ENCODE measurements at places on chromosomes 1 and 21.
A peak's percentile ranks its signal among the peaks of the same experiment; 100 is the strongest.

GRCh38 chr1:214380396-214380795, 99.4 kb downstream of the SMYD2 start:
- H3K4me3 ChIP-seq, result no peak overlapping the region
- no peak for DNase-seq
- H3K36me3 ChIP-seq, result peaks cover 17% of the 10 kb centered on the region
- no peaks in the 10 kb centered on the region for H3K27me3 ChIP-seq
- no peak overlapping the region for H3K27ac ChIP-seq

DNA sequence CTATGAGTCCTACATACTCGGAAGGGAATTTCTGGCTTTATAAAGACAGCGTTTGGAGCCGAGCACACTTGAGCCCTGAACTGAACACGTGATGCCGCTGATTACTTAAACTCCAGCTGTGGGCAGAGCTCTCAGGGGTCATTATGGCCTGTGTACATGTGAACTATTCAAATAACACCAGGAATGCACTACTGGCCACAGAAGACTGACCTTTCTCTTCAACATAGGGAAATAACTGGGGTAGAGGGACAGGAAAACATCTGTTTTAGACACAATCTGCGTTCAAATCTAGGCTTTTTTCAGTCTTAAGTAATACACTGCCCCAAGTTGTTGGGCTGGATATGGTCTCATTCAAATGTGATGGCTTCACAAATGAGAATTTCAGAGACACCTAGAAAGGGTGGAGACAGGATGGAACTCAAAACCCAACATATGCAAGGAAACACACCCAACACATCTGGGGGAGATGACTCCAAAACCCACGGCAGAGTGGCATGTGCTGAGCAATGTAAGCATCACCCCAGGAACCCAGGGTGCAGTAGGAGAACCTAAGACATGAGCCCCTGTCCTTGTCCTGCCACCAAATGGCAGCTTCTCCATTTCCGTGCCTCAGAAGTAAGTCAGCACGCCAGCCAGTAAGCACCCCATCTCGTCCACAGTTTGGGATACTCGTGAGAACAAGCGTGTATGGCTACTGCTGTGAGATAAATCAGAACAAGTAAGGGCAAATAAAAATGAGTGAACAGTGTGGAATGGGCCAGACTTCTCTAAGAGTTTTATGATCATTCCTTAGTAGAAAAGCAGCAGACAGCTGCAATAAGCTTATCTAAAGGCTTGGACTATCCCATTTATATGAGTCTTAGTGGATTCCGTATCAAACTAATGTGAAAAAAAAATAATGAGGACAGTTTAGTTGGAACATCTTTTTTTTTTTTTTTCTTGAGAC, 24.9 kb downstream of the NID1 start:
- no peak overlapping the region for H3K27ac ChIP-seq
- no peaks in the 10 kb centered on the region for H3K27me3 ChIP-seq
- no peaks in the 10 kb centered on the region for H3K36me3 ChIP-seq
- DNase-seq, result no peak

DNA sequence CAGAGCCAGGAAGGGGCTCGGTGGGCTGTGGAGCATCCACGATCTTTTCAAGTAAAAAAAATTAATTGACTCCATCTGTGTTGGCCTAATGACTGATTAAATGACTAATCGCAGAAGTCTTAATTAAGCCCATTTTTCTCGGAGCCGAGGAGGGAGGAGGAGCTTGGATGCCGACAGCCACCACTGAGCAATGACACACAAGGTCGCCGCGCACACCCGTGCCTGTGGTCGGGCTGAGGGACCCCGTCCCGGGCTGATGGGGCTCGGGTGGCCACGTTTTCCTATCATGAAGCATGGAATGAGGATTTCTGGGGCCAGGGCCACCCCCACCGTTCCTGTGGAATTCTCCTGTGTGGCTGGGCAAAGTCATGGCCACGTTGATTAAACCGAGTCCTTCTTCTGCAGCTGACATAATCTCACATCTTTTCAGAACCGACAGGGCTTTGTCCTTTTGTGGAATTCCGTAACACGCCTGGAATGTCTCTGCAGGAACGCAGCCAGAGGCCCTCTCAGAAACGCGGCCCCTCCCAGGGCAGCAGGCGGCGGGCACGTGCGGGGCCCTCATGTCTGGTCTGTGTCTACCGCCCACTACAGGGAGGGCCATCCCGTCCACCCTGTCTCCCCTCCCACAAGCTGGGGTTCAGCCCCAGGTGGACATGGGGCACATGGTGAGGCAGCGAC, 60.7 kb downstream of the MORN1 start:
- no peak overlapping the region for H3K4me3 ChIP-seq
- H3K27ac ChIP-seq, result no peak overlapping the region
- peaks cover 6% of the 10 kb centered on the region for H3K4me1 ChIP-seq
- peak; percentile 58 for DNase-seq
- H3K36me3 ChIP-seq, result no peaks in the 10 kb centered on the region

GRCh38 chr1:101188331-101188730, 48.5 kb upstream of the S1PR1 start:
- H3K36me3 ChIP-seq, result no peaks in the 10 kb centered on the region
- DNase-seq, result no peak
- no peaks in the 10 kb centered on the region for H3K4me1 ChIP-seq
- H3K27ac ChIP-seq, result no peak overlapping the region

- peaks cover 27% of the 10 kb centered on the region for H3K4me1 ChIP-seq
- H3K36me3 ChIP-seq, result no peaks in the 10 kb centered on the region
- H3K27me3 ChIP-seq, result no peaks in the 10 kb centered on the region
- H3K4me3 ChIP-seq, result no peak overlapping the region
Observed at GRCh38 chr1:53176452-53177208, 20.0 kb upstream of the CPT2 start.

DNA sequence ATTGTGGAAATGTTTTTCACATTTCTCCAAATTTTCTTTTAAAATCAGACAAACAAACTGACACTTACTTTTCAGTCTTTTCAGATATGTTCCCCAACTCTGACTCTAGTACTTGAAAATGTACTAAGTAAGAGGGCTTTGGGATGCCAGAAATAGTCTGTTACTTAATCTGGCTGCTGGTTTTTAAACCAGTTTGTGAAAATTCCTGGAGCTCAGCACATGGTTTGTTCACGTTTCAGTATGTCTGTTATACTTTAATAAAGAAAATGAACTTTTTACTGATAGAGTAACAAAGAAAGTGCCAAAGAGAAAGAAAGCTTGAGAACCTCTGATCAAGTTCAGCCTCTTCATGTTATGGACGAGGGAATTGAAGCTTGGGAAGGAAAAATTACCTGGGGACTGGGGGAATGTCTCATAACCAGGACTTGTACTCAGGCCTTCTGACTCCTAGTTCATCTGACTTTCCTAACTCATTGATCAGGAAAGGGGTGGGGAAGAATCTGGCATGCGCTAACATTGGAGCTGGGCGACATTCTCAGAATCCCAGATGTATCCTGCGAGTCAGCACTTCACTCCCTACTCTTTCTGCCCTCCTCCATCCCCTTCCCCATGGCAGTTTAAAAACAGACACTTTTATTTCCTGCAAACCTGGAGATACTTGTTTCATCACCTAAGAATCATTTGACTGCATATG, 30.8 kb upstream of the DNAJC6 start:
- no peaks in the 10 kb centered on the region for H3K27me3 ChIP-seq
- H3K36me3 ChIP-seq, result no peaks in the 10 kb centered on the region
- H3K4me1 ChIP-seq, result no peaks in the 10 kb centered on the region
- H3K4me3 ChIP-seq, result no peak overlapping the region
- no peak for DNase-seq

DNA sequence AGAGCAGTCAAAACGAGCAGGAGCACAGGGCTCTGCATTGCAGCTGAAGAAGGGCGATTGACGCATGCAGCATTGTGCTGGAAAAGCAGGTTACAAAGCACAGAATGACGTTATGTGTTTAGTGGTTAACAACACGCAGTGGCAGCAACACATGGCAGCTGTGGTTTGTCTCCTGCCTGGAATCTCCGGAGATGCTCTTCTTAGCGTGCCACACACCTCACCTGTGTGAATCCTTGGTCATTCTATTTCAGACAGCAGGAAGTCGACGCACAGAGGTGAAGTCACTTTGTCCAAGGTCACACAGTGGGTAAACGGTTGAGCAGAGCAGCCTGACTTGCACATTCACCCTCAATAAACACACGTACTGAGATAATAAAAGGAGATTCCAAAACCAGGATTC, 14.7 kb downstream of the OBSCN start:
- no peaks in the 10 kb centered on the region for H3K27me3 ChIP-seq
- no peak for DNase-seq
- no peaks in the 10 kb centered on the region for H3K36me3 ChIP-seq
- H3K4me1 ChIP-seq, result no peaks in the 10 kb centered on the region
- H3K4me3 ChIP-seq, result no peak overlapping the region

GRCh38 chr1:19439464-19440171, 45.7 kb downstream of the CAPZB start:
- peak overlapping the region; percentile 70 for H3K27ac ChIP-seq
- H3K27me3 ChIP-seq, result no peaks in the 10 kb centered on the region
- H3K4me3 ChIP-seq, result no peak overlapping the region
- H3K36me3 ChIP-seq, result no peaks in the 10 kb centered on the region
- no peak for DNase-seq

GRCh38 chr1:21909787-21910503, 27.2 kb downstream of the HSPG2 start:
- no peak overlapping the region for H3K4me3 ChIP-seq
- H3K27me3 ChIP-seq, result no peaks in the 10 kb centered on the region
- H3K36me3 ChIP-seq, result no peaks in the 10 kb centered on the region
- peaks cover 45% of the 10 kb centered on the region for H3K4me1 ChIP-seq
- no peak overlapping the region for H3K27ac ChIP-seq
- DNase-seq, result no peak

GRCh38 chr1:215932558-215932957, 365.5 kb downstream of the KCTD3 start:
- H3K4me3 ChIP-seq, result no peak overlapping the region
- DNase-seq, result no peak
- no peaks in the 10 kb centered on the region for H3K27me3 ChIP-seq
- no peaks in the 10 kb centered on the region for H3K4me1 ChIP-seq
- H3K36me3 ChIP-seq, result no peaks in the 10 kb centered on the region
- no peak overlapping the region for H3K27ac ChIP-seq

- no peak overlapping the region for H3K4me3 ChIP-seq
- H3K4me1 ChIP-seq, result peaks cover 3% of the 10 kb centered on the region
- no peaks in the 10 kb centered on the region for H3K36me3 ChIP-seq
- H3K27me3 ChIP-seq, result peaks cover 3% of the 10 kb centered on the region
- H3K27ac ChIP-seq, result no peak overlapping the region
Observed at GRCh38 chr1:240086726-240087125, 5.0 kb upstream of the FMN2 start.

GRCh38 chr1:202149566-202149965, 5.0 kb upstream of the ARL8A start:
- no peaks in the 10 kb centered on the region for H3K36me3 ChIP-seq
- DNase-seq, result no peak
- H3K4me3 ChIP-seq, result no peak overlapping the region
- H3K27ac ChIP-seq, result no peak overlapping the region
- no peaks in the 10 kb centered on the region for H3K27me3 ChIP-seq

DNA sequence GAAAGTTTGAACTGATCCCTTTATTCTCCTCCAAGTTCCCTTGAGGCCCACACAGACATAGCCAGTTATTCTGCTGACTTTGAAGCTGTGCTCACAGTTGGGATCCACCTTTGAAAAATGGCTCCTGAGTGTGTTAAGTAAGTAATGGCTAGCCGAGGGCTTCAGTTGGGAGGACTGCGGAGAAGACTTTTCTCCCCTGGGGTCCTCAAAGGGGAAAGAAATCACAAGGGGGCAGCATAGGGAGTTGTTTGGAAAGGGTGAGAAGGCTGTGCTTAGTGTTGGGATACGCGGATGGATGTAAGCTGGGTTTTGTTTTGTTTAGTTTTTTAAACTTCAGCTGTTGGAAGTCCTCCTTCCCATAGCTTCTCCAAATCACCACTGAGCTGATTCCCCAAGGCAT, 8.3 kb downstream of the PGM1 start:
- H3K4me3 ChIP-seq, result no peak overlapping the region
- no peak overlapping the region for H3K27ac ChIP-seq
- DNase-seq, result no peak
- H3K27me3 ChIP-seq, result no peaks in the 10 kb centered on the region
- peaks cover 19% of the 10 kb centered on the region for H3K4me1 ChIP-seq
- H3K36me3 ChIP-seq, result no peaks in the 10 kb centered on the region

- H3K27ac ChIP-seq, result peak overlapping the region; percentile 98
- H3K4me3 ChIP-seq, result peak overlapping the region; percentile 0
- peak; percentile 78 for DNase-seq
- H3K27me3 ChIP-seq, result no peaks in the 10 kb centered on the region
Observed at GRCh38 chr1:214552174-214552608, 789 bp upstream of the PTPN14 start.

DNA sequence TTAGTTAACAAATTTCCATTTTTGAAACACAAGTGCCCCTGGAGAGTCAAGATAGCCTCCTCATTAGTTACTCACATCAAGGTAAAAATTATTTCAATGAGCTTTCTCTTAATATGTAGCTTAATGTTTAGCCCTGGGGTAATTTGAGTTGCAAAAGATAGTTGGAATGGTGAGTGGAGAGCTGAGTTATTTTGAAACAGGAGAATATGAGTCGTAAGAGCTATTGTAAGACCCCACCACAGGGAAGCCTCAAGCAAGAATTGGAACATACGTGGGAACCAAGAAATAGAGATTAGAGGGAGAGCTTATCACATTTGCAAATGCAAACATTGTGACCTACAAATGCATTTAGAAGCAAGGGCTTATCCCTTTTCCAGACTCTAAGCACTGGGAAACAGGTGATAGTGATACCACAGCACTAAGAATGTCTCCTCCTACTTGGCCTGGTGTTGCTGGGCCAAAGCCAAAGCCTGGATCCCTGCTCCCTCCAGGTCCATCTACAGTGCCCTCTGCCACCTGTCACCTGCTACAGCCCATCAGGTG, 635.1 kb downstream of the PTPRC start:
- H3K4me3 ChIP-seq, result no peak overlapping the region
- peak overlapping the region; percentile 46 for H3K27ac ChIP-seq
- DNase-seq, result peak; percentile 68
- H3K36me3 ChIP-seq, result no peaks in the 10 kb centered on the region

DNA sequence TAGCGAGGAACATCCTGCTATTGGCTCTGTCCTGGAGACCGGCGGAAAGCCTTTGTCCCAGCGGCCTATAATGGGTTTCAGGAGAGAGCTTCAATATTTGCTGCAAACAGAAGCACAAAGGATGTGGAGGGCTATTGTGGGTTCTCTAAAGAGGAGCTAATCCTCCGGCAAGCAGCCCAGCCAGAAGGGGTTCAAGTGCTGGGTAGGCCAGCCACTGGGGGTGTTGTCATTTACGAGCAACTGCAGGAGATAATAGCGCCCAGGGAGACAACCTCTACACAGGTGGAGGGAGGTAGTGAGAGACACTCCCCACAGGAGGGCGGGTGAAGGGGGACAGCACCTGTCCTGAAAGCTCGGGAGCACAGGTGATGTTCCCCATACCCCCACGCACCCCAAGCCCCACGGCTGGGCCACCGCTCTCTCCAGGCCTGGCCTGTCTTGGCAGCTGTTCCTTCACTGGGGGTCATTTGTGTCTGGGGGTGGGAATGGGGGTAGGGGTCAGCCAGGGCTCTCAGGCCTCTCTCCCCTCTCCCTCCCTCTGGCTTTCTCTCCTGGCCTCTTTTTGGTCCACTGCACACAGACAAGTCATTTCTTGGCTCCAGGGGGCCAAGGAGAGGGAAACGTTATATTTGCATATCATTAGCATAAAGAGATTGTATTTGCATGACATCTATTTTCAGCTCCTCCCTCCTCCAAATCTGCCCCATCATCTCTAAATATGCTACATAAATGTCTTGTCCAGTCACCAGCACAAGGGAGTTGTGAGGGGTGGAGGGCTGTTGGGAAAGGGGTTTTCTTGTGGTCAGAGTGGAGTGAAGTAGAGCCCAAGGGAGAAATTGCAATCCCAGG, 22.0 kb upstream of the SLC26A9 start:
- no peaks in the 10 kb centered on the region for H3K27me3 ChIP-seq
- H3K27ac ChIP-seq, result no peak overlapping the region
- peaks cover 14% of the 10 kb centered on the region for H3K4me1 ChIP-seq
- DNase-seq, result no peak
